Esophagus squamous epithelium (tissue), 5 donors: ENCODE measurements at places on chromosomes 1 and 21.

- no peak for DNase-seq
These were observed 7.1 kb upstream of the GNPAT start for GRCh38 chr1:231233735-231234417.

DNA sequence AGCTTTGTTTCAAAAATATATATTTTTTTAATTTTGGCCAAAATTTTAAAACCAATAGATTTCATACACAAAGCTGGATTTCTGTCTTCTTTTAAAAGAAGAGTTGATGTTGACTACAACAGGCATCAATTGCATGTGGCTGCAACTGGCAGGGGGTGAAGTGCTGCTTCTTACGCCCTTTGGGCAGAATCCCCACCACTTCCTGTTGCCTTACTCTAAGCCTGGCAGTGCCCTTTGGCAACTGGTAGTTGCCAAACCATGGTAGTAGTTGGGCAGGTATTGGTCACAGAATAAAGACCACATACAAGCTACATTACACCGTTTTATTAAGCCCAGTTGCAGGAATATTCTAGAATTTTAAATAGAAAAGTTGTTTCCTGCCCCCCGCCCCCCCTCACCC, 17.0 kb downstream of the LAMC2 start:
- no peak for DNase-seq

GRCh38 chr1:11245904-11246719, 16.2 kb downstream of the MTOR start:
- no peak for DNase-seq

- DNase-seq: no peak
These were observed 35.8 kb downstream of the ELF3 start for GRCh38 chr1:202046227-202046626.

GRCh38 chr1:209692296-209692695, 12.3 kb upstream of the HSD11B1 start:
- no peak for DNase-seq

GRCh38 chr1:64887689-64888217, 78.6 kb downstream of the JAK1 start:
- DNase-seq: no peak

- no peak for DNase-seq
These were observed 16.8 kb downstream of the VCAM1 start for GRCh38 chr1:100736324-100736723.

DNA sequence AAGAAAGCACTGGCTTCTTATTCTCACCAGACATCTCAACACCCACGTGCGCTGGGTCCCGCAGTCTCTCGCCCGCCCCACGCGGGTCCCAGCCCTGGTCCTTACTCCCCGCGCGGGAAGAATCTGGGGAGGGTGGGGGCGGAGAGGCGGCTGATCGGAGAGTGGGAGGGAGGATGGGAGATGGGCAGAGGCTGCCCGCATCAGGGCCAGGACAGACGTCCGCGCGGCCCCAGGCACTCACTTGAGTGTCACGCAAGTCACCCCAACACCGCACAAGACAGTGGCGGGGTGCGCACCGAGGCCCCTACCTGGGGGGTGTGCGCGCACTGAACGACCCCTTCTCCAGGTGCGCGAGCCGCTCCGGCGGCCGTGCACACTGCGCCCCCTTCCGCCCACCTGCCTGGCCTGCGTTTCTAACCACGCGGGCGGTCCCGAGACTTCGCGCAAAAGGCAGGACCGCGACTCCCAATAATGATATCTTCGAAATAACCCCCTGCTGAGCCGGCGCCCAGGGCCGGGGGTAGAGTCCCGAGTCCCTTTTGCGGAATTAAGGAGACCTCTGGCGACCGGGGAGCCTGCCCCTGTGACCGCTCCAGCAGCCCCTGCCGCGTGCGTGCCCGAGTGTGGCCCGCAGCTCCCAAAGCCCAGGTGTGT, 6.0 kb upstream of the SIM2 start:
- no peak for DNase-seq

DNA sequence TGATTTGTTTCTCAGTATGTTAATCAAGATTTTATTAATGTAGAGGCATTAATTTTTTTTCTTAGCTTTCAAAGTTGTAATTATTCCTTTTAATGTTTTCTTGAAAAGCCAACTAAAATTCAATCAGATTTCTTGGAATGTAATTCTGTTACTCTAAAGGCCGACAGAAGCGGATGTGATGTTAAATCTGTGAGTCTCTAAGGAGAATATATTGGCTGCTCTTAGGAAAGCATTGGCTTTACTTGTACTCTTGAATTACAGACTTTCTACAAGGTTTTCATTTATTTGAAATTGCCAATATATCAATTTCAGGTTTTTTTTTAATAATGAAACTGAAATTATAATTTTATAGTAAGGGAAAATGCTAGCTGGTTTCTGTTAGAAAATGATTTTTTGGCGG, 29.2 kb downstream of the RRP15 start:
- no peak for DNase-seq

DNA sequence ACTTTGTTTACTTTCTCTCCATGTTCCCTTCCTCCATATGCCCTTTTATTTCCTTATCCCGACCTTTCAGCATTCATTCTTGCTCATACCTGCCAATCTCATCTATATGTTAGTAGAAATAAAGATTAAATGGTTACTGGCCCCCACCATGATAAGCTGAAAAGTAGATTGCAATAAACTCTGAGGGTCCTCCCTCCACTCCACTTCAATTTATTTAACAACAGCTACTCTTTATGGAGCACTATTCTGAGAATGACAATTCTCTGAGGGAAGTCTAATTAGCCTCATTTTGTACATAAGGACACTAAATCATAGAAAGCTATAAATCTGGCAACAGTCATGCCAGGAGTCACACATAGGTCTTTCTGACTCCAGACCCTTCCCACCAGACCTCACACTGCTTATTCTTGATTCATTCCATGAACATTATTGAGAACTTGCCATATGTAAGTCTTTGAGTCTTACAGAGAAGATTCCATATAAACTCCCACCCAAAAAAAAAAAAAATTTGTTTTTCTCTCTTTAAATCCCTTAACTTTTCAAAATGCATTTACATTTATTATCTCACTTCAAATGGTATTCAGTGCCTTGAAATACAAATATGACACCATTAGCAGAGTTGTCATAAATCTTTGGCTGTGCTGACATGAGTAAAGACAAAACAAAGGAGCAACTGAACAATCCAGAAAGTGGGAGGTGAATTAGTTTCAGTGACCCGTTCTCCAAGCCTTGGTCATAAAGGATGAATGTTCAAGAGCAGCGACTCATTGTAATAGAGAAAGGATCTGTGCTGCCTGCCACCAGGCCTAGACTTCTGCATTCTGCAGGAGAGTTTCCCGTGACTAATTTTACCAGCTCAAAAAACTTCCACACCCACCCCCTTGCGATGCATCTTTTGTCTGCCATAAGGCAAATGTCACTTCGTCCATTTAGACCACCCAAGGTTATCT, 28.5 kb downstream of the PALMD start:
- DNase-seq: no peak

- DNase-seq: no peak
These were observed 85.4 kb upstream of the DUSP10 start for GRCh38 chr1:221827307-221827642.

GRCh38 chr21:15329191-15329590, 264.4 kb upstream of the NRIP1 start:
- DNase-seq: no peak

DNA sequence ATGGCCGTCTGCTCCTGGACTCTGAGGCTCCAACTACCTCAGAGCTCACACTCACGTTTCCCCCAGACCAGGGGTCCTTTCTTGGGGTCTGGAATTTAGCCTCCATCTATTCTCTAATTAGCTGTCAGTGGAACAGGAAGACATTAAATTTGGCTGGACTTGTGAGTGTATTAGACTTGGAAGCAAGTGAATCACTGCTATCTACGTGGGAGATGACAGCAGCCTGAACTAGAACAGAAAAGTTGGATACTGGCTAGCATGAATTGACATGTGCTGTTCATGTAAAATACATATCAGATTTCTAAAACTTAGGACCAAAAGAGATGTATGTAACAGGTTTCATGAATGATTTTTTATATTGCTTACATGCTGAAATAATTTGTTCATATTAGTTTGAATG, 28.0 kb downstream of the TAF5L start:
- DNase-seq: no peak

GRCh38 chr1:95451054-95451453, 217.0 kb downstream of the RWDD3 start:
- DNase-seq: no peak

DNA sequence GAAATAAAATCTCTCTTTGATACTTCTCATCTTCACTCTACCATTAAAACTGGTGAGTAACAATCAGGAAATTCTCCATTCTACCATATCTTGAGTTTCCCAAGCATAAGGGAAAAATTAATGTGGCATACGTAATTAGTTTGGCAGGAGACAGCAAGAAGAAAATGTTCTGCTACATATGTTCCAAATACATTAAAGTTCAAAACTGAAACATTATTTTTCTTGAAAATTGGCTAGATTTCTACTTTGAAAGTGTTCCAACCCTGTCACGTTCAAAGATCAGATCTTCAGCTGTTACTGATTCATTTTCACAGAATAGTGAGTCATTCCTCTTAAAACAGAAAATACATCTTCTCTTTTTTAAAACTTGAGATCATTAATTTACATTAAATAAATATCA, 48.5 kb downstream of the PIGK start:
- no peak for DNase-seq

- DNase-seq: no peak
These were observed 91.9 kb downstream of the TGFB2 start for GRCh38 chr1:218436997-218437396.

GRCh38 chr1:174398246-174398645, 49.5 kb upstream of the GPR52 start:
- DNase-seq: no peak

- no peak for DNase-seq
These were observed 126.6 kb upstream of the COA6 start for GRCh38 chr1:234246638-234247116.
